NCI-H2081 treated with DMSO at 0.1 percent for 48 hours (cell line): ENCODE measurements at places on chromosomes 5 and 9.

DNA sequence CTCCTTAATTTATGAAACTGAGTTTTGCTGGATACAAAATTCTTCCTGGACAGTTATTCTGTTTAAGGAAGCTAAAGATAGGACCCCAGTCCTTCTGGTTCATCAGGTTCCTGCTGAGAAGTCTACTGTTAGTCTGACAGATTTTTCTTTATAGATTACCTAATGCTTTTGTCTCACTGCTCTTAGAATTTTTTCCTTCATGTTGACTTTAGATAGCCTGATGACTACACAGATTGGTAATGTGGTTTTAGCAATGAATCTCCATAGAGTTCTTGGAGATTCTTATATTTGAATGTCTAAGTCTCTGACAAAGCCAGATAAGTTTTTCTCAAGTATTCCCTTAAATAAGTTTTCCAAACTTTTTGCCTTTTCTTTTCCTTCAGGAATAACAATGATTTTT, 419.7 kb downstream of the CDH10 start:
- DNase-seq: no peak

GRCh38 chr5:58958701-58959100, 375.8 kb downstream of the RAB3C start:
- DNase-seq: no peak

DNA sequence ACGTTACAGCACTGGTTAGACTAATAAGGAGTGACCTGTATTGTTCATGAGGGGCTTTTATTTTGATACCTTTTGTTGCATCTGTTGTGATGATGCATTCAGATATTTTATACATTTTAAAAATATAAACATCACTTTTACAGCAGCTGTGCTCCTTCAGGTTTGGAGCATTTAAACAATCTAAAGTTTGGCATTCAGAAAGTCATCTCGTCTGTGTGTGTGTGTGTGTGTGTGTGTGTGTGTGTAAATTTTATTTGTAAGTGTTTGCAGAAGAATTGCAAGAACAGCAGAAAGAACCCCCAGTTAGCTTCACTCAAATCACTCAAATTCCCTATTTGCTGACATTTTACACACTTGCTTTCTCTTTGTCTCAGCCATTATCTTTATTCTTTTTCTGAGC, 87.4 kb downstream of the ERCC6L2 start:
- DNase-seq: no peak

DNA sequence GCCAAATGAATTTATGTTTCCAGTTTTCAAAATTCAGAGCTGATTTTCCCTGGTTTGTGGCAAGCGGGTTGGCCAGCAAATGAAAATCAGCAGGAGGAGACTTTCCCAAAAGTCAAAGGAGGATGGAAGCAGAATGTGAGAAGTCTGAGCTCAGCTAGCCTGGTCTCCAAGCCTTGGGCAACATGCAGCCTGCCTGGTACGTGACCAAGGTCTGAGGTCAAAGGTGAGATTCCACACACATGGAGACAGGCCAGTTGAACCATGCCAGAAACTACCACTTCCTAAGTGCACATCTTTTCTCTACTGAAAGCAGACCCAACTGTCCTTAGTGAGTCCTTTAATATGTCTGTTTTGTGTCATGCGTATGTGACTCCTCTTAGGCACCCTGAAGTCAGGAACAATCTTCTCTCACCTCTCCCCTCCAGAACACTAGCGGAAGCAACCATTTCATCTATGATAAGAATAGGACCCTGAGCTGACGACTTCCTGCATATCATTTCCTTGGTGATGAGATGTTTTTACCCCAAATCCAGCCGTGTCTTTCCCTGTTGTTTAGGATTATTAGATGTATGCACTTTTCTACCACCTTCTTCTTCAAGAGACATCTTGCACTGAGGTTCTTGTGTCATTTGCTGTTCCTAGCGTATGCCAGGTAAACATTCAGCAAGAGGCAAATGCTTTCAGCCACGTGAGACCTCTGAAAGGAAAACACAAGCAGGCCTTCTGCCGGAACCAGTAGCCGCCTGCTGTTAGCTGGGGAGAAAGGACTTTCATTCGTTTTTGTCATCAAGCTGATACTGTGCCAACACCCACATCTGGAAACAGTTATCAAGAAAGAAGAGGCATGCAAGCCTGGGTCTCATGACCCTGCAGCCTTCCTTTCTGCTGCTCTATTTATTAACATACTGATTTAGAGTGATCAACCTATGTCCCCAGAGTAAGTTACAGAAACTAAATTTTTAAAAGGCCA, 9.7 kb upstream of the TGFBI start:
- DNase-seq: no peak

- DNase-seq: no peak
Observed at GRCh38 chr5:378301-378891, 56.9 kb downstream of the AHRR start.

GRCh38 chr5:145925353-145925752, 11.0 kb upstream of the SH3RF2 start:
- no peak for DNase-seq

DNA sequence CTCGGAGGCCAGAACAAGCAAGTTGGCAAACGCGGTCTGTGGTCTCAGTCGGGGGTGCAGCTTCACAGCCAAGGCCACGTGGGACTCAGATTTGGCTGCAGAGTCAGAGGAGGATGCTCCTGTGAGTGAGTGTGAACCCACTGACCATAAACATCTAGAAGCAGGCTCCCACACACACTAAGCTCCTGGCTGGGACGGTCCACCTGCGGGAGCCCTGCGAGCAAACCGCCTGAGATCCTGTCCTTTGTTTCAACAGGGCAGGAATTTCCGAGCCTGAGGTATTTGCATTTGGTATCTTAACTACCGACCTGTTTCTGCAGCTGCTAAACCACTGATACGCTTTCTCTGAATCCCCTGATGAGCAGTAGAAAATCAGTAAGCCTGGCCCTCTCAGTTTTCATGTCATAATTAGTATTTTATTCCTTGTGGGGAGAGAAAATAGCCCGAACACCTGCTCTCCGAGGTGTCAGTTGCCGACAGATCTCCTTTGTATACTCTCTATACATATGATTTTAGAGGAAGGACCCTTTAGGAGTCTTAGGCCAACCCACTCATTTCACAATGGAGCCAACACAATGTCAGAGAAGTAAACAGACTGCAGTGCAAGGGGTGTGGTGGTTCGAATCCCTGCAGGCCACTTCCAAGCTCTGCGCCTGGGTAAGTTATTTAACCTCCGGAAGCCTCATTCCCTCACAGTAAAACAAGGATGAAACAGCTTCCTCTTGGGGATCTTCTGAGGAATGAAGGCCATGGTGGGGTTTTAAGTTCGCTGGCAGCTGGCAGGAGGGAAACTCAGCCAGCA, 40.9 kb upstream of the PWWP2A start:
- DNase-seq: peak; percentile 79

GRCh38 chr5:139164020-139164419, 34.1 kb downstream of the SIL1 start:
- no peak for DNase-seq

GRCh38 chr9:124510650-124511425, 3.6 kb upstream of the NR5A1 start:
- no peak for DNase-seq

- no peak for DNase-seq
Observed at GRCh38 chr5:168885324-168886120, 306.4 kb upstream of the PANK3 start.

- no peak for DNase-seq
Observed at GRCh38 chr5:125683669-125684068, 739.5 kb upstream of the GRAMD2B start.

DNA sequence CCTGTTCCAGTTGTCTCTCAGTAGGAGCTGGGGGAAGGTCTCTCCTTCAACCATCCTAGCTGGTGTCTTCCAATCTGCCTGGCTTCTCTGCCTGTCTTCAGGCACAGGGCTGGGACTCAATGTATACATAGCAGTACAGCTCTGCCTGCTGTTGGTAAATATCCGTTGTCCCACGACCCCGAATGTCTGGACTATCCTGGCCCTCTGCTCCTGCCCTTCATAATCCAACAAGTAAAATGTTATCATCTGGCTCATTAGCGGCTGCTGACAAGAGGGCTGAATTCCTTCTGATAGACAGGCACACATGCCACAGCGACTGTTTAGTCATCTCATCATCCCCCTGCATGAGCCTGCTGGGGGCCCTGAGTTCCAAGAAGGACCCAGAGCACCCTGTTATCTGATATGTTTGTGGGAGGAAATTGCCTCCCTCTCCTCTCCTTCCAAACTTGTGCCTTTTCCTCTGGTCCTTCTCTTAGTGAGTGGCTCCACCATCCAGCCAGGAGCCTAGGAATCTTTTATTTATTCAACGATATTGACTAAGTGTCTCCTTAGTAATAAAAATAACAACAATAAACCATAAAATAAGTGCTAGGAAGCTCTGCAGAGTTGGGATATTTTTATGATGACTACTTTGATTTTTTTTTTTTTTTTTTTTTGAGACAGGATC, 29.5 kb upstream of the TGFBR1 start:
- no peak for DNase-seq

- DNase-seq: no peak
Observed at GRCh38 chr9:37455884-37456647, 9.2 kb downstream of the ZBTB5 start.

DNA sequence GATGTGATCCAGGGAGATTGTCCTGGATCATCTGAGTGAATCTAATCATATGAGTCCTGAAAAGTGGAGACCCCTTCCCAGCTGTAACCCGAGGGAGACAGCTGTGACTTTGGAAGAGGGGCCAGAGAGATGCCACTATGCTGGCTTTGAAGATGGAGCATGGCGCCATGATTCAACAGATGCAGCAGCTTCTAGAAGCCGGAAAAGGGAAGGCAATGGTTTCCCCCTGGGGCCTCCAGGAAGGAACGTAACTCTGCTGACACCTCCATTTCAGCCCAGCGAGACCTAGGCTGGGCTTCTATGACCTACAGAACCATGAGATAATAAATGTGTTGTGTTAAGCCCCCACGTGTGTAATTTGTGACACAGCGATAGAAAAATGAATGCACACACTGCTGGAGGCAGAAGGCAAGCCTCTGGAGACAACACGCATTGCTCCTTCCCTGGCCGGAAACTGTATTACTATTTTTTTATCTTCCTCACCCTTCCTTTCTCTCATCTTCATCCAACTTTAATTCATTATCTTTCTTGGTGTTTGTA, 16.6 kb upstream of the SARDH start:
- DNase-seq: no peak

GRCh38 chr9:95284162-95285080, 33.1 kb downstream of the FANCC start:
- no peak for DNase-seq

- no peak for DNase-seq
Observed at GRCh38 chr5:43855452-43855851, 252.5 kb downstream of the NNT start.

GRCh38 chr5:132771503-132771998, 5.5 kb downstream of the SEPTIN8 start:
- DNase-seq: no peak

- DNase-seq: peak; percentile 87
Observed at GRCh38 chr5:36870399-36871040, 6.0 kb upstream of the NIPBL start.

DNA sequence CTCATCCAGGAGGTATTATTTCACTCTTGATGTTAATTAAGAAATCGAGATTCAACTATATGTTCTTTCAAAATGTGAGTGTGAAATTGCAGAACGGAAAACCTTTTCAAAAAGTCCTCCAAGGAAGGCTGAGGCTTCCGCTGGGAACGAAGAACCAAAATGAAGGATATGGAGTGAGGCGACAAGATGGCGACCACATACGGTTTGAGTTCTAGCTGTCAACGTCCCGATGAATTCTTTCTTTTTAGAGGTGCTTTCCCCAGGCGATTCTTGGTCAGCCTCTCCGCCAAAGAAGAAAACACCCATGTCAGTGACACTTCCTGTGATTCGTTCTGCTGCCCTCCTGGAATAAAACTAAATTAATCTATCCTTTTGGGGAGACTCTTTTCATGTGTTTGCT, 78.3 kb upstream of the ADAMTS16 start:
- no peak for DNase-seq

- DNase-seq: no peak
Observed at GRCh38 chr5:135052511-135053145, 18.6 kb upstream of the PITX1 start.

DNA sequence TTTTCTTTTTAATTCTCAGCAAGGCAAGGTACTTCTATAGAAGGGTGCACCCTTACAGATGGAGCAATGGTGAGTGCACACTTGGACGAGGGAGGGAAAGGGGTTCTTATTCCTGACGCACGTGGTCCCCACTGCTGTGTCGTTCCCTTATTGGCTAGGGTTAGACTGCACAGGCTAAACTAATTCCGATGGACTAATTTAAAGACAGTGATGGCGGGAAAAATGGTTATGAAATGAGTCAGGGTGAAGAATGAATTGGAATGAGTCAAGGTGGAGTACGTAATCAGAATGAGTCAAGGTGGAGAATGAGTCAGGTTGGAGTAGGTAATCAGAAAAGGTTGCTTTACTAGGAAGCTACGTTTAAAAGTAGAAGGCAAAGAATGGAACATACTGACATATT, 2.1 kb upstream of the HMGCS1 start:
- DNase-seq: no peak

- DNase-seq: no peak
Observed at GRCh38 chr9:86122311-86122710, 23.0 kb upstream of the GOLM1 start.

DNA sequence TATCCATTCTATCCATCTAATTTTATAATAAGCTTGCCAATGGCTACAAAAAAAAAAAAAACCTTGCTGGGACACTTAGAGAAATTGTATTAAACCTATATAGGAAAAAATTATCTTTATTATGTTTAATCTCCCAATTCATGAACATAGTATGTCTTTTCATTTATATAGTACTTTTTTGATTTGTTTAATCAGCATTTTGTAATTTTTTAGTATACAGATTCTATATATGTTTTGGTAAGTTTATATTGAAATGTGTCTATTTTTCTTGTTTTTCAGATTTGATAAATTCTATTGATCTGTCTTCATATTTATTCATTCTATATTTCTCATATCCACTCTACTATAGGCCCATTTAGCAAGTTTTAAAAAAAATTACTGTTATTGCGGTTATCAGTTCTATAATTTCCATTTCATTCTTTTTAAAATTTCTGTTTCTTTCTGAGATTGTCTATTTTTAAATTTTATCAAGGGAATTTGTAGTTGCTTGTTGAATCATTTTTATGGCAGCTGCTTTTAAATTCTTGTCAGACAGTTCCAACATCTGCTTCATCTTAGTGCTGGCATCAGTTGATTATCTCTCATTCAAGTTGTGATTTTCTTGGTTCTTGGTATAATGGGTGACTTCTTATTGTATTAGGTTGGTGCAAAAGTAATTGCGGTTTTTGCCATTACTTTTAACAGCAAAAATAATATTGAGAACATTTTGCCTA, 170.1 kb upstream of the S1PR3 start:
- DNase-seq: no peak

DNA sequence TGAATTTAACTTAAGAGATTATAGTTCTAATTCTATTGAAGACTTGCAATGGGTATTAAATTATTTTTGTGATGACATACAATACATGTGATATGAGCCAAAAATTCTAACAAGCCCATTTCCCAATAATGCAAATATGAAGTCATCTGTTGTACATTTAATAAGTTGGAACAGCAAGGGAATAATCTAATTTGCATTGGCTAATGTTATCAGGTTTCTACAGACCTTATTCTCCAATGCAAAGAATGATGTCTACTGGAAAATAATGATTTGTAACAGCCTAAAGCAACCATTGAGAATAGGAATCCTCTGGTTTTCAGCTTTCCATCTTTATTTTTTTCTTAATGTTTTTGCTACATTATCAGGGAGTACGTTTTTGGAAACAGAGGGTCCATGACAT, 89.1 kb upstream of the MINAR2 start:
- DNase-seq: no peak

GRCh38 chr9:133904346-133905090, 87.6 kb downstream of the VAV2 start:
- no peak for DNase-seq

- no peak for DNase-seq
Observed at GRCh38 chr9:116383936-116384335, 230.3 kb downstream of the PAPPA start.

GRCh38 chr9:19176856-19177255, 49.6 kb upstream of the PLIN2 start:
- no peak for DNase-seq
